ENCODE measurements at places on chromosomes 5 and 9.

DNA sequence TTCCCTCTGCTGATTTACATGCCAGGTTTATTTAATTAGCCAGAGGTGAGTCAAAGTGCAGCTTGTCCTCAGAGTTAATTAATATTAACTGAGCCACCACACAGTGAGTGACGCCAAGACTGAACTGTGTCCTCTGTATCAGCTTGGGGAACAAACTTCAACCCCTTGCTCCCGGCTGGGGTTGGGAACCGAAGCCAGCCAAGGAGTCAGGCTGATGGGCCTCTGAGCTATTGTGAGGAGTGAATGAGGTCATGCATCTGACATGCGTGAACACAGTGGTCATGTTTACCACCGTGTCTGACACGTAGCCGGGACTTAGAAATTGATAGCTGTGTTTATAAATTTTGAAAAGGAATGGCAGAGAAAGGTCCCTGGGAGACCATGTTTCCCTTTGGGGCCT is 17.1 kb downstream of the IGIP start:
- DNase-seq, result no peak

DNA sequence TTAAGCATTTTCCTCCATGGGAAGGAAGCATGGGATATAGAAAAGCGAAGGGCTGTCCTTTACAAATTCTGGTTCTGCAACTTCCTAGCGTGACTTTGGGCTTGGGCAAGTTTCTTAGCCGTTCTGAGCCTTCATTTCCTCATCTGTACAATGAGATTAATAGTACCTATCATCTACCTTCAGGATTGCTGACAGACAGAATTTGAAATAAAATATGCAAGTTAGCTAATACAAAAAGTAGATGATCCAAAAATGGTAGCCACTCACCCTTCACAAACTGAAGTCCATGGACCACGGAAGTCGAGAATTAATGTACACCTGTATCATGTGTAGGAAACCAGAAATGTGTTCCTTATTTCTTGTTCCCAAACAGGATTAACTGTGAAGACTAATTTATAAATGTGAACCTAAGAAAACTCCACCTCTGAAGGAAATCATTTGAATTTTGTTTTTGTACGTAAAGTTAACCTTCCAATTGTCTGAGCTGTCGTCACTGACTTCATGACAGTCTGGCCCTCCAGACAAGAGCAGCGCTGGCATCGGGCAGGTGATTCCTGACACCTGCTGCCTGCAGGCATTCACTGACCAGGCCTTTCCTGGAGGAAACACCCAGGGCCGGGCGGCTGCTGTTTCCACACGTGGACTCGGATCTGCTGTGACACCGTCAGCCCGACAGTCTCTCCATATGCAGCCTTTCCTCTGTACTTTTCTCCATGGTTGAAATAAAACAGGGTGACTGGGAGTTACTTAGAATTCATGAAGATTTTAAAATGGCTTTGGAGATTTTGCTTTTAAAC is 63.4 kb downstream of the PSMB7 start:
- no peak for DNase-seq

- no peak for DNase-seq
These were observed 102.3 kb downstream of the ENC1 start for GRCh38 chr5:74538206-74538661.

DNA sequence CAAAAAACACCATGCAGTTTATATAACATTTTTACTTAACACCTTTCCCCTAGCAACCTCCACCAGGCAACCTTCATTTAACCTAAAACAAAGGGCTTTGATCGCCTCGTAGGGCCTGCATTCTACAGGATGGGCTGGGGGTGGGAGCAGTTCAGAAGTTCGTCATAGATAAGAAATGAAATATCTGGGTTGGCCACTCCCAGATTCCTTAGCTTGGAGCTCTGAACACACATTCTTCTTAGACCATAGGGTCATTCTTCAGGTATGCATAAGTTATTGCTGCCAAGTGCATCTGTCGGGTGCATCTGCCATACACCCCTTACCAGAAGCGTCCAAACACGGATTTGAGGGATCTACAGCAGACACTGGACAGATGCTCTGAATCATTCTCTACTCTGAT is 4.3 kb upstream of the SLC22A5 start:
- DNase-seq, result no peak

GRCh38 chr5:171453056-171453725 is 33.7 kb downstream of the FGF18 start:
- no peak for DNase-seq

- no peak for DNase-seq
These were observed 190.3 kb downstream of the TLE1 start for GRCh38 chr9:81499021-81499454.

- DNase-seq, result no peak
These were observed 98.2 kb downstream of the DPYSL3 start for GRCh38 chr5:147411359-147412319.

- no peak for DNase-seq
These were observed 19.8 kb upstream of the ZNF354A start for GRCh38 chr5:178750230-178750629.

DNA sequence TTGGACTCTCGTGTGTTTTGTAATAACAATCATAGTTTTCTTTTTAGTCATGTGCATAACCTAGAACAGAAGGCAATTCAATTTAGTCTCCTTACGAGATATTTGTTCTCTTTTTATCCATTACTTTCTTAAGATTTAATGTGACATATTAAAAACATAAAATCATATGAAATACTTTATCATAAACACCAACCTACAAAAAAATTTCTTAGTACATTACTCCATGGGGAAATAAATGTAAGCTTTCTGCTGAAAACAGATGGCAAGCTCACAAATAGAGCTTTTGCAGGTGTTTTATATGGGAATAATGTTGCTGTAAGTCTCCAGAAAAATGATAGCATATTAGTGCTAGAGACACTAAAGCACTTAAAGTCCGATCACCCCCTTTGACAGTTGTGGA is 1035.2 kb upstream of the ARRDC3 start:
- no peak for DNase-seq

DNA sequence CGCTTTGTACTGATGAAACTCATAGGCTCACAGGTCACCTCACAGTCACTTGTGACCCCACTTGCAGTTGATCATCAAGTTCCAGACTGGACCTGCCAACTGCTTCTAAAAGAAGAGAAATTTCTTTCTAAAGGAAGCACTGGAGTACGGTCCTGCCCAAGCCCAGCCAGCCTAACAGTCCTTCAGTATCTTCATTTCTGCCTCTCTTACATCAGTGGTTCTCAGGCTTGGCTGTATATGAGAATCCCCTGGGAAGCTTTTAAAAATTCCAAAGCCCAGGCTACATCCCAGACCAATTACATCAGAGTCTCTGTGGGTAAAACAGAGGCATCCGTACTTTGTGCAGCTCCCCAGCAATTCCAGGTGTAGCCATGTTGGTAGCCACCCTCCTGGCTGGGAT is 282.1 kb downstream of the NFIB start:
- no peak for DNase-seq

GRCh38 chr9:114633438-114634089 is 22.5 kb downstream of the TMEM268 start:
- DNase-seq, result no peak

- DNase-seq, result no peak
These were observed 15.5 kb downstream of the SURF6 start for GRCh38 chr9:133320421-133320881.

DNA sequence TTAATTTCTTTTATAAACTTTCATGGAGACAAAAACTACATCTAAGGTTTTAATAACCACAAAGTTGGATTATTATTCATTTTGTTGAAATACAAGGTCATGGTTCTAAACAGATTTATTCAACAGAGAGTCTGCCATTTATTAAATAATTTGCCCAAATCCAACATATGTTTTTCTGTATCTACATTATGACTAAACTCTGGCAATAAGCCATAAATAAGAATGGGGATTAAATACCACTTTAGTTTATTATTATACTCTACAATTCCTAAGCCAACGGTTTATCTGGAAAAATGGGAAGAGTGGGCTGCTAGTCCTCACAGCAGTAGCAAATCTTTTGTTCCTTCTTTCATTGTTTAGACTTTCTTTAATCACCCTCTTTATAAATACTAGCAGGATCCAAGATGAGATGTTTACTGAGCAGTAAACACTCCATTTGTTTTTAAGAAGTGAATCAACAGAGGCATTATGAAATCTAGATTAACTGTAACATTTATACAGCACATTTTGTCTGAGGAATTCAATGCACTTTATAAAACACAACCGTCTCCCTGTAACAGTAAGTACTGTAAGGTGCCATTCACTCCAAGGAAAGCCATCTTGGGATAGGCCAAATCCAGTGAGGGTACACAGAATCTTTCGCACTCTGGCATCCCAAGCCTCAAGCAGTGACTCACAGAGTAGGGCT is 89.7 kb downstream of the DROSHA start:
- DNase-seq, result no peak

GRCh38 chr5:139951296-139951924 is 91.7 kb downstream of the NRG2 start:
- no peak for DNase-seq

GRCh38 chr5:31078956-31079355 is 114.5 kb upstream of the CDH6 start:
- DNase-seq, result no peak
